Mammary epithelial cell (primary cell): ENCODE measurements at places on chromosomes 5 and 9. TPM values are rescaled to one million over a fixed set of nuclear protein-coding genes. Genes with fewer than 3 reads are reported as not detected.

GRCh38 chr5:38167562-38167996 lies 90.8 kb upstream of the EGFLAM start:
- DNase-seq: no peak

DNA sequence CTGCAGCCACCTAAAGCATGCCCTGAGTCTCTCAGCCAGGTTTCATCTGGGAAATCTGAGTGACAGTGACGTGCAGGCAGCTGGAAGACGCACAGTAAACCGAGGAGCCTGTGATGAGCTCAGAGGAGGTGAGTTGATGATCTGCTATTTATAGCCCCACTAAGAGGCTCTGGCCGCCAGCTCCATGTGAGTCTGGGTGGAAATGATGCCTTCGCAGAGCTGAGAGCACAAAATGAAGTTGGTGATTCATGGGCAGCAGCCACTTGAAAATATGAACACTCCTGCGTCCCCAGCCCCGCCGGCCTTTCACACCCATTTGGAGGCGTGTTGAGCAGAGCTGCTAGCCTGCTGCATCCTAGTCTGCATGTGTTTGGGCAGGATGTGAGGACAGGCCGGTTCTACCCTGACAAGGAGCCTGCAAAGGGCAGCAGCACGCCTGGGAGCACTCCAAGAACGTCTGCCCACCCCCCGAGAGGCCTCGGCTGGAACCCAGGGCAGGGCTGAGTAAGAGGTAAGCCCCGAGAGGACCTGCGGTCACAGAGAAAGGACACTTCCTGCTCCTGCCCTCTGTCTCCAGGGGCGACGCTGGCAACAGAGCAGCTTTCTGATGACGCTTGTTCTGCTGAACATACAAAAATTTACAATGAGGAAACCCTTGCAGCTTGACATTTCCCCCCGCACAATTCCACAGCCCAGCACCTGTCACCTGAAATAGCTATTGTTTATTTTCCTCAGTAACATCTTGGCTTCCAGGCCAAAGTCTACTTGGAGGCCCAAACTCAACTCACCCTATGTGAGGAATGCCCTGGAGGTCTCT lies 25.1 kb upstream of the CDKN2AIPNL start:
- peak; percentile 55 for DNase-seq

DNA sequence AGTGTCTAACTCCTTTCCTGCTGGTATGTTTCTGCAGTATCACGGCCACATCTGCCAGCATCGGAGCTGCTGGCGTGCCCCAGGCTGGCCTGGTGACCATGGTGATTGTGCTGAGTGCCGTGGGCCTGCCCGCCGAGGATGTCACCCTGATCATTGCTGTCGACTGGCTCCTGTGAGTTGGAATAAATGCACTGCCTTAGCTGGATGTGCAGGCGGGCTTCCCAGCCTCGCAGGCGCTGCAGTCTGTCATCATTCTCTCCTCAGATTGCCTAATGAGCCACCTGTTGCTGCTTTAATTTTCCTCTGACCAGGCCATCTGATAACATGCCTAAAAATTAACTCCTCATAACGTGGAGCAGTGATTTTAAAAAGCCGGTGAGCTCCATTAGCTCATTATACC lies 79.1 kb upstream of the PLPP6 start:
- no peak for DNase-seq

- no peak for DNase-seq
Observed at GRCh38 chr5:163916376-163916775, 411.0 kb downstream of the MAT2B start.

DNA sequence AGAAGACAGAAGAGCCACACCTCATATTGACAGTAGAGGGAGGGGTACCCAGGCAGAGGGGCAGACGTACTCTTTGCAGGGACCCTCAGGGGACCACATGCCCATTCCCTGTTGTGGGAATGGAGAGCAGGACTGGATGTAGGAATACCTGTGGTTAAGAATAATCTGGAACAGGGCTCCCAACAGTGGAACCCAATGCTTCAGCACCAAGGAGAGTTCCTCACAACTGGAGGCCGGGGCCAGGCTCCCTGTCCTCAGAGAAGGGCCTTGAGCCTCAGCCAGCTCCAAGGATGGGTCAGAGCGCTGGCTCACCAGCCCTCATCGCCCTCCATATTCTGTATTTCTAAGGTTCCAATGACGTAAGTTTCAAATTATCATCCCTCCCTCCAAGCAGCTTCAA lies 7.4 kb upstream of the SHC3 start:
- no peak for DNase-seq

- peak; percentile 67 for DNase-seq
Observed at GRCh38 chr5:57307516-57307915, 133.7 kb downstream of the GPBP1 start.

GRCh38 chr9:133163504-133164172 lies at the start of gene GBGT1:
Gene GBGT1, minus strand, starts transcription at chr9:133163914. Its CDS starts 1,502 bp downstream, at chr9:133162412.
- DNase-seq: no peak

- peak; percentile 89 for DNase-seq
Observed at GRCh38 chr5:127892467-127893207, 189.4 kb downstream of the CCDC192 start.

DNA sequence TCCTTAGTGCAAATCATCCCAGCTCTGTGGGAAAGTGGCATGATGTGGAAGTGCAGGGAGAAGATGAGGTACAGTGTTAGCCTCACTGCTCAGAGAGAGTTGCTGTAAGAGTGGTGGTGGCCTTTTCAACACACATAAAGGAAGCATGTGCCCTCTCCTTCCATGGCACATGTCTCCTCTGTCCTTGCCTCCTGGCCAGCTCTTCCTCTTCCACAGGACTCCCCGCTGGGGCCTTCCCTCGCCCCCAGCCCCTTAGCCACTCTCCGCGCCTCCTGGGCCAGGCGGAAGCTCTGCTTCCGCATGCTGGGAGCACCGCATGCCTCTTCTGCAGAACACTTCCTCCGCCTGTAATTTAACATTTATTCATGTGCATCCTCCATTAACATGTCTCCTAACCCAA lies 4.8 kb upstream of the KCNMB1 start:
- DNase-seq: no peak

GRCh38 chr5:132773601-132774355 lies 3.3 kb downstream of the SEPTIN8 start:
- no peak for DNase-seq

GRCh38 chr5:58767104-58767503 lies 184.2 kb downstream of the RAB3C start:
- DNase-seq: no peak

DNA sequence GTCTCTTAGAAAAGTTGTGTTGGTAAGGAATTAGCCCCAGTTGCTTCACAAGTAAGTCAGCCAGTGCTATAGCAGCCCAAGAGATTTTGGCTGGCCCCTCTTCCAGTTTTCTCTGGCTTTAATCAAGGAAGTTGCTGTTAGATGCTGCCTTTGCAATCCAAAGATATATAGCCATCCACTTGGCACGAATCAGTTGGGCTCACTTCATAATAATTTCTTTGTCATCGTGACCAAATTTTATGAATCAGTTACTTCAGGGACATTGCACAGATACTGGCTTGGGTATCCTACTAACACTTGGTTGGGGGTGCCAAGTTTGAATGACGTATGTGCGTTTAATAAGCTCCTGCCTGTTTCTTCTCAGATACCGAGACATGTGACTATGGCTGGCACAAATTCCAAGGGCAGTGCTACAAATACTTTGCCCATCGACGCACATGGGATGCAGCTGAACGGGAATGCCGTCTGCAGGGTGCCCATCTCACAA lies 81.5 kb downstream of the VCAN start:
- no peak for DNase-seq

- DNase-seq: no peak
Observed at GRCh38 chr5:62671479-62671878, 92.9 kb downstream of the LRRC70 start.

GRCh38 chr5:139795074-139796001 lies at the start of gene PSD2:
Gene PSD2, plus strand, starts transcription at chr5:139795808. Its CDS starts 13,633 bp downstream, at chr5:139809441.
- DNase-seq: peak; percentile 13

- DNase-seq: peak; percentile 10
Observed at GRCh38 chr5:95731571-95732554, 727 bp downstream of the RHOBTB3 start.

DNA sequence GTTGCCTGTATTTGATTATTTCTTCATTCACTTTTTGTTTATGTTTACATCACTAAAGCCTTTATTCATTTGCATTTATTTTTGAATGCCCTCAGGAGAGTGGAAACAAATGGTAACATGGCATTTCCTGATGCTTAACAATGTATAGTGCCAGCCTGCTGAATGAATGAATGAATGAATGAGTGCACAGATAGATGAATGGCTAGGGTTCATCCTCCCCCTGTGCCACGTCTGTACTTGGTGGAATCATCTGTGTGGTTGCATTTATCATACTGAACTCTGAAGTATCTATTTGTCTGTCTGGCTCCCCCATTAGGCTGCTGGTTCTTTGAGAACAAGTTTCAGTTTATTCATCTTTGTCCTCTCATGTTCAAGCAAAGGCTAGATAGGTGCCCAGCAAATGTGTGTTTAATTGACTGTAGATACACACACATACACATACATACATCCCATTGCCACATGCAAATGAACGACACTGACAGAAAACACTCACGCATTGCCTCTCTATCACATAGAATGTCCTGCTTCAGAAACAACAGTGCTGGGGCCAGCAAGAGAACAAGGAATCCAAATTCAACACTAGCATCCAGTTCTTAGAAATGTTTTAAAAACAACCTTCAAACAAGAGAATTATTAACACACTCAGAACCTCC lies 150.4 kb downstream of the PAPPA start:
- DNase-seq: no peak

DNA sequence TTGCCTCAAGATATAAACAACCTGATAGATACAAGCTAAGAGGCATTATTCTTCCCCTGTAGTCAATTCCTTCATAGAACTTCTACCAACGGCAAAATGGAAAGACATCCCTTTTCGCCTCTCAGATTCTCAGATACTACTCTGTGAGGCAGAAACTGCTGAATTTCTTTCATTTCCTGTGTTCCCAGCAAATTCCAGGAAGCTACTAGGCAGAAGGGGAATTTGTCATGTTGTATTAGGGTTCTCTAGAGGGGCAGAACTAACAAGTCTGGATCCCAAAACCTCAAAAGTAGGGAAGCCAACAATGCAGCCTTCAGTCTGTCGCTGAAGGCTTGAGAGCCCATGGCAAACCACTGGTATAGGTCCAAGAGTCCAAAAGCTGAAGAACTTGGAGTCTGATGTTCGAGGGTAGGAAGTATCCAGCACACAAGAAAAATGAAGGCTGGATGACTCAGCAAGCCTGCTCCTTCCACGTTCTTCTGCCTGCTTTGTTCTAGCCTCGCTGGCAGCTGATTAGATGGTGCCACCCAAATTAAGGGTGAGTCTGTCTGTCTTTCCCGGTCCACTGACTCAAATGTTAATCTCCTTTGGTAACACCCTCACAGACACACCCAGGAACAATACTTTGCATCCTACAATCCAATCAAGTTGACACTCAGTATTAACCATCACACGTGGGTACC lies 15.2 kb downstream of the RNF180 start:
- peak; percentile 2 for DNase-seq

- DNase-seq: peak; percentile 48
Observed at GRCh38 chr5:139246394-139246793, 47.1 kb upstream of the MATR3 start.

- DNase-seq: no peak
Observed at GRCh38 chr5:81205058-81205457, 28.1 kb upstream of the CKMT2 start.

- no peak for DNase-seq
Observed at GRCh38 chr9:129137292-129138143, 26.3 kb downstream of the PTPA start.

GRCh38 chr9:69078581-69078980 lies 43.0 kb downstream of the FXN start:
- no peak for DNase-seq

DNA sequence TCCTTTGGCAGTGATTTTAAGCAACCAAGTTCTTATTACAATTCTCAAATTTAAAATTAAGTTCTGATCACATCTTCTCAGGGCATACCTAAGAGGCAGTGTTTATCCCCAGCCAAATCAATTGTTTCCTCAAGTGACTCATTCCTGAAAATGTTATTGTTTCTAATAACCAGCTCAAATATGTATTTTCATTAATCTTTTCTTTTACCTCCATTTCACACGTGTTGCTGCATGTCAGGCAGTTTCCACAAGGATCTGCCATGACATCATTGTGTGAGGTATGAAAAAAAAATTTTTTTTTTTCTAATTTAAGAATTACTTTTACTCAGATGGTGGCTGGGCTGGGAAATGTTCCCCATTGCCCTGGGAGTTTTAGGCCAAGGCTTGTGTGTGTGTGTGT lies 113.0 kb upstream of the NTRK2 start:
- peak; percentile 67 for DNase-seq

DNA sequence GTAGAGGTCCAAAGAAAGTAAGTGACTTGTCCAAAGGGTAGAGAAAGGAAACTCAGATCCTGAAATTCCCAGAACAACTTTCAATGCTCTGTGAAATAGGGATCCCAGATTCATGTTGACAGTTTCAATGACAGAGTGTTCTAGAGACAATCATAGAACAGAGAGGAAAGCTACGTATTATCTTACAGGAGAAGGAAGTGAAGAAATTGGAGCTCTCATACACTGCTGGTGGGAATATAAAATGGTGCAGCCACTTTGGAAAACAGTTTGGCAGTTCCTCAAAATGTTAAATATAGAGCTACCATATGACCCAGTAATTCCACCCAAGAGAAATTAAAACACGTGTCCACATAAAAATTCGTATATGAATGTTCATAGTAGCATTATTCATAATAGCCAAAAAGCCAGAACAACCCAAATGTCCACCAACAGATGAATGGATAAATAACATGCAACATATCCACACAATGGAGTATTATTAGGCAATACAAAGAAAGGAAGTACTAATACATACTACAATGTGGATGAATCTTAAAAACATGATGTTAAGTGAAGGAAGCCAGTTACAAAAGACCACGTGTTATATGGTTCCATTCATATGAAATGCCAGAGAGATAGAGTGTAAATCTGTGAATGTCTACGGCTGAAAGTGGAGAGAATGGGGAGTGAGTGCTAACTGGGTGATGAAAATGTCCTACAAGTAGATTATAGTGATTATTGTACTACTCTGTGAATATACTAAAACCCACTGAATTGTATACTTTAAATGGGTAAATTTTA lies 197.1 kb downstream of the NTRK2 start:
- DNase-seq: no peak

GRCh38 chr9:76900884-76901440 lies 5.0 kb downstream of the PRUNE2 start:
- no peak for DNase-seq

DNA sequence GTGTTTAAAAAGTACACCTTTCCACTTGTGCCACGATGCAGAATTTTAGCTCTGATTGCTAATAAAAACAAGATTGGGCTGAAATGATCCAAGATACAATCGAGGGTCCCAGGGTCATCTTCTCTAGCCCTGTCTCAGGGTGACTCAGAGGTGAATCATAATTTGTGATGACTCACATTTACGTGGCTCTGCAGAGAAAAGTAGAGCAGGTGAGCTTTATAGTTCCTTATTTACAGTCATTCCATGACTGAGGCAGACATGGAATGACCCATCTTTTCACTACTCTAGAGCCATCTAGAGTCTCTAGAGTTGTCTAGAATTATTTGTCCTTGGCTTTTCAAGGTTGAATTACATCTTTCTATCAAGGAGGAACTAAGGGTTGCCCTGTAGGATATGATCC lies 155.2 kb downstream of the GAS1 start:
- peak; percentile 88 for DNase-seq

Gene TNFSF8
- not detected in 2 replicates for total RNA-seq

Gene KIAA1958
- 1.8 and 2.5 TPM in 2 replicates for total RNA-seq

Gene WDR41
- total RNA-seq: 93.7 and 135 TPM in 2 replicates

Gene ANKRD18A
- 5.6 and 10.4 TPM in 2 replicates for total RNA-seq

Gene LSM11
- total RNA-seq: 1.6 and 2.6 TPM in 2 replicates

Gene MAT2B
- total RNA-seq: 44.4 and 46.1 TPM in 2 replicates

Gene HTR1A
- total RNA-seq: not detected in 2 replicates

Gene GABRA1
- not detected in 2 replicates for total RNA-seq

Gene CMYA5
- total RNA-seq: 0.61 TPM in 2 replicates

Gene TYRP1
- not detected in 2 replicates for total RNA-seq

Gene CSF1R
- total RNA-seq: not detected in 2 replicates

Gene KIF4B
- not detected in 2 replicates for total RNA-seq

Gene ATP10B
- total RNA-seq: not detected in 2 replicates

Gene PCDHB5
- total RNA-seq: 0.33 TPM

Gene SLC28A3
- 0.35 and 0.94 TPM in 2 replicates for total RNA-seq
